Prostate gland (tissue), 2 donors: ENCODE measurements at places on chromosomes 11 and 22. TPM values are rescaled to one million over a fixed set of nuclear protein-coding genes. Genes with fewer than 3 reads are reported as not detected.
A peak's percentile ranks its signal among the peaks of the same experiment; 100 is the strongest.

- DNase-seq = peak; percentile 59
These were observed 11.5 kb upstream of the MUC15 start for GRCh38 chr11:26583550-26583949.

CDC42EP1 gene
- total RNA-seq = 28.6 TPM

- DNase-seq = no peak
These were observed 24.0 kb downstream of the SLCO2B1 start for GRCh38 chr11:75174781-75175370.

DUSP8 gene
- 17.2 TPM for total RNA-seq

- DNase-seq = no peak
These were observed 22.8 kb downstream of the CREB3L1 start for GRCh38 chr11:46300270-46300669.

DNA sequence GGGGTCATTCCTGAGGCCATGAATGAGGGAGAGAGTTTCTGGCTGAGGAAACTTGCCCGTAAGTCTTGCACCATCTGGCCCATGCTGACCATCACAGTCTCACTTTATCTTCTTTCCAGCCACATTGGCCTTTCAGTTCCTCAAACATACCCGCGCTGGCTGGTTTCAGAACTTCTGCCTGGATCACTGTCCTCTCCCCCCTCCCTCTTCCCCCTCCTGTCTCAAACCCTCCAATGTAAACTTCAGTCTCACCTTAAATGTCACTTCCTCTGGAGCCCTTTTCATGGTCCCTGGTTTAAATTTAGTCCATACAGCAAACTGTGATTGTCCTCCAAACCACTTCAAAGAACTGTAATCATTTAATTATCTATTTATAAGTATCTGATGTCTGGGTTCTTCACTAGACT lies 3.7 kb upstream of the TMEM109 start:
- DNase-seq = no peak

MIOX gene
- total RNA-seq = not detected

GRCh38 chr22:24129263-24129651 lies 52.0 kb upstream of the SUSD2 start:
- no peak for DNase-seq

TTC28 gene
- total RNA-seq = 29.2 TPM

GRCh38 chr11:46684367-46684766 lies 16.1 kb downstream of the ARHGAP1 start:
- DNase-seq = no peak

LIF gene
- total RNA-seq = 0.40 TPM

- DNase-seq = peak; percentile 60
These were observed 25.7 kb upstream of the CHKA start for GRCh38 chr11:68146704-68147474.

- DNase-seq = no peak
These were observed 19.4 kb downstream of the MED15 start for GRCh38 chr22:20526628-20527355.

DNA sequence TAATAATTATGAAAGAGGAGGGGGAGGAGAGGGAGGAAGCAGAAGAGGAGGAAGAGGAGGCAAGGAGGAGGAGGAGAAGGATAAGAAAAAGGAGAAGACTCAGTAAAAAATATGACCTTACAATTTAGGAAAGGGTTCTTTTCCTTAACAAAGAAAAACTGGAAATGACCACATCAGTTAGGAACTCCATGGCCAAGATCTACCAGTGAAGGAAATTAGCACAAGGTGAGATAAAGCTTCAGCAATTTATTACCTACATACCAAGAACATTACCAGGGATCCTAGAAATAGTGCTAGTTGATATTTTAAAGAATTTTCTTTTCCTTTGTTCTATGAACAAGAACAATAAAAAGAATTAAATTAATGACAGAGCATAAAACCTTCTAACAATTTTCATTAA lies 172.7 kb downstream of the LRRC4C start:
- DNase-seq = no peak

GRCh38 chr11:134815404-134815803 lies 403.4 kb upstream of the B3GAT1 start:
- DNase-seq = no peak

ANO9 gene
- 8.4 TPM for total RNA-seq

GRCh38 chr22:25437414-25438160 lies 126.9 kb upstream of the GRK3 start:
- no peak for DNase-seq

- peak; percentile 32 for DNase-seq
These were observed at the start of gene TRPM5 for GRCh38 chr11:2443881-2444820. TRPM5 (minus strand) TSS chr11:2444514; CDS start chr11:2423036, 21,478 bp downstream.

MS4A12 gene
- total RNA-seq = not detected

DNA sequence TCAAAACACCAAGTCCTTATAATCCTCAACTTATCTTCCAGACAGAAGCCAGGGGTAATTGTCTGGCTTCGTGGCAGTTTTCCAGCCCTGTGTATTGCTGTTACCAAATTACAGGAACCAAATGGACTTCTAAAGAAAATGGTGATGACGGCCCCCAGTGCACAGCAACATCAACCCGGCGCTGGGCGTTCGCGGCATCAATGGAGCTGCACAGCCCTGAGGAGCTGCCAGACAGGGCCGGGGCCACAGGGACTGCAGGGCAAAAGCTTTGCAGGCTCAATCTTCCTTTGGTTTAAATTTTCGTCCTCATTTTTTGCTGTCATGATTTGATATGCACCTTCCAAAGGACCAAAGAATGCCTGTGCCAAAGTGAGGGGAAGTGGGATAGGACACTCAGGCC lies 292.5 kb downstream of the BRD1 start:
- DNase-seq = no peak

SLC22A25 gene
- total RNA-seq = not detected

SLC6A5 gene
- 0.40 TPM for total RNA-seq

DNA sequence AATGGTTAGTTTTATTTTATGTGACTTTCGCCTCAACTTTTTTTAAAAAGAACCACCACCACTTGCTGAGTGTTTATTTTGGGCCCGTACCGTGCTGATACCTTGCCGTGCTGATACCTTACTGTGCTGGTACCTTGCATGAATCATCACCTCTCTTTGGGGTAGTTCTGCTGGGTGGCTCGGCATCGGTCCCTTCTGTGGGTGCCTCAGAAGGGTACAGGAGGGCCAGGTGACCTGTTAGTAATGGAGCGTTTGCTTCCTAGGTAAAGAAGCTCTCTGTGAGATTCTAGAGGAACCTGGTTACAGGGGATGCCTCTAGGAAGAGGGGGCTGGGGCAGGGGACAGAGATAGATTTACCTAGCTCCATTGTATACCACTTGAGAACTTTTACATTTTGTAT lies 17.1 kb downstream of the TOM1 start:
- no peak for DNase-seq

DNA sequence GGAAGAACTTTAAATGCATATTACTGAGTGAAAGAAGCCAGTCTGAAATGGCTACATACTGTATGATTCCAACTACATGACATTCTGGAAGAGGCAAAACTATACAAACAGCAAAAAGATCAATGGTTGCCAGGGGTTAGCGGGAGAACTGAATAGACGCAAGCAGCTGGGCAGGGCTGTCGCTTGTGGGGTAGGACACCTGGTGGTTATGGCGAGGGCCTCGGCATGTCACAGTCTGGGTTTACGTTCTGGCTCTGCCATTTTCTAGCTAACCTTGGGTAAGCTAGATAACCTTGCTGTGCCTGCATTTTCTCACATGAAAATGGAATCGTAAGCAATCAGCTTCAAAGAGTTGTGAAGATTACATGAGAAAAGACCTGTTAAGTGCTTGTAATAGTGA lies 55.2 kb upstream of the SYT13 start:
- DNase-seq = no peak

GRCh38 chr11:19605520-19606371 lies 106.9 kb upstream of the NAV2 start:
- peak; percentile 30 for DNase-seq

DNA sequence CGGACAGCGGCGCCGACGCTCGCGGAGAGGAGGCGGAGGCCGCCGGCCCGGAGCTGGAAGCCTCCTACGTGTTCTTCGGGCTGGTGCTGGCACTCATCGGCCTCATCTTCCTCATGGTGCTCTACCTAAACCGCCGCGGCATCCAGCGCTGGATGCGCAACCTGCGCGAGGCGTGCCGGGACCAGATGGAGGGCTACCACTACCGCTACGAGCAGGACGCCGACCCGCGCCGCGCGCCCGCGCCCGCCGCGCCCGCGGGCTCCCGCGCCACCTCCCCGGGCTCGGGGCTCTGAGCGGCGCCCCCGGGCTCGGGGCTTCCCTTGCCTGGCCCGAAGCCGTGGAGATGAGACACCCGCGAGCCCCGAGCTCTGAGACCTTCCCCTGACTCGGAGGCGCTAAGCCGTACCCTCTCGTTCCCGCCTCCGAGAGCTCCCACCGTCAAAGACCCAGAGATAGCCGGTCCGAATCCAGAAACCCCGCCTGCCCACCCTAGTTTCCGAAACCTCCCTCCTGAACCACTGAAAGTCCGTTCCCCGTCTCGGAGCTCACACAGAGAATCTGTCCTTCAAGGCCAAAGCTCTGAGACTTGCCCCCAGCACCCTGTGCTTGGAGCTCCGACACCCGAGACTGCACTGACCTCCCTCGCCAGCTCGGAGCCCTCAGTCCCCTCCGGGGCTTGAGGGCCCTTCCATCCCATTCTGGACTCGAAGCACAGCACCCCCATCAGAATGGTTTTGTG lies 1.5 kb downstream of the TPBGL start:
- no peak for DNase-seq

GRCh38 chr11:109349276-109350080 lies 72.5 kb upstream of the C11orf87 start:
- no peak for DNase-seq

GRCh38 chr11:103733889-103734288 lies 302.6 kb upstream of the DDI1 start:
- DNase-seq = no peak

- no peak for DNase-seq
These were observed 16.8 kb upstream of the TSPAN18 start for GRCh38 chr11:44709966-44710365.

CTSW gene
- 1.8 TPM for total RNA-seq

ARHGAP8 gene
- 34.6 TPM for total RNA-seq

DNA sequence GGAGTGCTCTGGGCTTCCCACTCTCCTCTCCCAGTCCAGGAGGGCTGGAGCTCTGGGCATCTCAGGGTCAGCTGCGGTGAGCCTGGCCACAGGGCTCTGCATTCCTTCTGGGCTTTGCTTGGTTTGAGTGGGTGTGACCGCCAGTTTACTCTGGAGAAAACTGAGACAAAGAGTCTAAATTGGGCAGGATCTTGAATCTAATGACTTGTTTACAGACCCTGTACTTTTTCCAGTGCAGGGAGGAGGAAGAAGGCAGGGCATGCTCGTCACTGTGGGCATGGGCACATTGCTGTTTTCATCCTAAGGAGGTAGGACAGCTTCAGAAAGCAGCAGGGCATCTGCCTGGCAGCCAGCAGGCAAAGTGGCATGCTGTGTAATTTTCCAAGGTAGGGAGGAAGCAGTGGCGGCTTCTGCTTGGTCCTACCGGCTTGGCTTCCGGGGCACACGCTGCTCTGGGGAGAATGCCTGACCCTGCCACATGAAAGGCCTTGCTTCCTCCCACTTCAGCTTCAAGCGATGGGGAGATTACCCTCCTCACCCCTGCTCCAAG lies 22.9 kb downstream of the FLI1 start:
- no peak for DNase-seq

PDE3B gene
- 23.4 TPM for total RNA-seq

SGSM1 gene
- 4.1 TPM for total RNA-seq

OR10D3 gene
- total RNA-seq = not detected

ARFGAP2 gene
- total RNA-seq = 146 TPM

GRCh38 chr22:20569059-20570058 lies 61.9 kb downstream of the MED15 start:
- DNase-seq = peak; percentile 76

DNA sequence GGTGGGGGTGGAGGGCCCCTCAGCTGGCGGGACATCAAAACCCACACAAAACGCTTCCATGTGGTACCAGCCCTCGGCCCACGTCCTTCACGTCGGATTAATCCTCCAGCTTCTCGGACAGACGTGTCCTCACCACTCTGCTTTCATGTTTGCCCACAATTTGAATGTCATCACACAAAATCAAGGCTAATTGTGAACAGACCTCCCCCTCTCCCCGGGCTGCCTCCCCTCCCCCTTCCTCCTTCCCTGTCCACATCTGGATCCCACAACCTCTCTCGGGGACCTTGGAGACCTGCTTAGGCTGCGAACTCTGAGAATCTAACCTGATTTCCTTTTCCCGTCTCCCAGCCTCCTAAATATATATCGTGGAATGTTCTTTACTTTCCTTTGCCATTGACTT lies 262.9 kb downstream of the MN1 start:
- DNase-seq = no peak

GRCh38 chr11:79021601-79022000 lies 419.2 kb downstream of the TENM4 start:
- no peak for DNase-seq

PAMR1 gene
- total RNA-seq = 6.5 TPM

GRCh38 chr11:69512136-69512535 lies 30.7 kb downstream of the LINC01488 start:
- DNase-seq = no peak

- DNase-seq = no peak
These were observed 236.5 kb downstream of the NTM start for GRCh38 chr11:131606811-131607335.

- DNase-seq = no peak
These were observed 297.7 kb upstream of the CCDC90B start for GRCh38 chr11:83583757-83584366.

SULT4A1 gene
- 0.14 TPM for total RNA-seq

DNA sequence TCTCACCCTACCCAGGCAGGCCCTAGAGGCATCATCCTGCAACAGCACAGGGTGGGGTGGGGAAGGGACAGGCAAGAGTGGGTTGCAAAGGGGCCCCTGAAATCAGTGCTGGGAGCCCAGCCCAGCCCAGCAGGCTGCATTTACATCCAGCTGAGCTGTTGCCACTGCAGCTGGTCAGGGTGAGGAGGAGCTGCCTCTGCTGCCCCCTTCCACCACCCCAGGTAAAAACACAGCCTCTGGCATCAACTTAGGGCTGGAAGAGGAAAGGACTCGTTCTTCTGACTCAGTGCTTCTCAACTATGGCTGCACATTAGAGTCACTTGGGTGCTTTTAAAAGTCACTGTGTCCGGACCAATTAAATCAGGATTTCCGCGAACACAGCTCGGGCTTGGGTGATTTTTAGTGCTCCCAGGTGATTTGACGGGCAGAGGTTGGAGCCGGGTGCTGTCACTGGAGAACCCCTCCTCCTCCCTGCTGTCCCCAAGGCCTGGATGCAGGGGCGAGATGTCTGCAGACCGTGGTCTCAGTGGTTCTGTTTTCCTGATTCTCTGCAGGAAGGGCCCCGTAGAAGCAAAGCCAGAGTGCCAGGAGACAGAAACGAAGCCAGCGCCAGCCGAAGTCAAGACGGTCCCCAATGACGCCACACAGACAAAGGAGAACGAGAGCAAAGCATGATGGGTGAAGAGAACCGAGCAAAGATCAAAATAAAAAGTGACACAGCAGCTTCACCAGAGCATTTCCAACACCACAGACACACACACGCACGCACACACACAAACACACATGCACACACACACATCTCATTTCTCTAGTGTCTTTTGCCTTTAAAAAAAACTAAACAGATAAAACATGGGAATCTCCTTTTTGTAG lies 39.4 kb upstream of the TTC12 start:
- DNase-seq = no peak

- no peak for DNase-seq
These were observed 791 bp downstream of the GDPD4 start for GRCh38 chr11:77300695-77301094.

HORMAD2 gene
- not detected for total RNA-seq
